ENCODE measurements at places on chromosomes 11 and 22.

GRCh38 chr11:117528097-117528721 is 200.6 kb downstream of the CEP164 start:
- peak; percentile 19 for DNase-seq

DNA sequence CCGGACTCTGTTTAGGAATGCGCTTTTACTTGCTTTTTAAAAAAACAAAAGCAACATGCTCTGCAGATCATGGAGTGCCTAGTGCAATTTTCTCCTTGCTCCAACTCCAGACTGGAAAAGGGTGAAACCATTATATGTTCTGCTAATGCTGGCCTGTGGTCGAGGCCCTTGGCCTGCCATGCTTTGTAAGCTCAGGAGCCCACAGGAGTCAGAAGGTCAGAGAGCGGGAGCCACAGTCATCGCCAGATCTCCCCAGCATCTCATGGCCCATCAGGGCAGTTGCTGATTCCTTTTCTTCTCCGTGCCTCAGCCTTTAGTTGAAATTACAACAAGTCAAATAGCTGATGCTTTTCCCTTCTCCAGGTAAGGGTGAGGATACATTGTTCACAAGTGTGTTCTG is 80.3 kb downstream of the DDIAS start:
- DNase-seq: no peak

DNA sequence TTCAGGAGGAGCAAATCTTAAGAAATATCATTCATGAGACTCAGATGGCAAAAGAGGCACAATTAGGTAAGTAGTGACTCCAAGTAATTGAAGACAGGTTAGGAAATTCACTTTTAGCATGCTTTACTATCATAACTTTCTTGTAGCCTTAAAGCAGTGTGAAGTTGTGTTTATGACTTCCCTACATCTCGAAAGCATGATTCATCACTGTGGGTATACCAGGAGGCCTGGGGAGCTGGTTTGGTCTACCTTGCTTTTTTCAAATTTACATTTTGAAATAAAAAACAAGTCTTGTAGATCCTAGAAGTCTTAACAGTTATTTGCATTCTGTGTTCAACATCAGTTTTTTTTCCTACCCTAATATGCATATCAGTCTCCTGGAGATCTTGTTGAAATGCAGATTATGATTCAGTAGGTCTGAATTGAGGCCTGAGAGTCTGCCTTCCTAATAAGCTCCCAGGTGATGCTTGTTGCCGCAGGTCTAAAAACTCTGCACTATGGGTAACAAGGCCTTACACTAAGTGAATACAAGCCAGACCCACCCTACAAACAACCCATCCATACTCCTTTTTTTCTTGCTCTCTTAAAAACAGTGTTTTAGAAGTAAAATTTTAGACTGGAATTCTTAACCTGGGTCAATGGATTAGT is 41.4 kb downstream of the TTC17 start:
- no peak for DNase-seq

- peak; percentile 77 for DNase-seq
Observed at GRCh38 chr11:107741044-107741823, 29.4 kb upstream of the SLN start.

- no peak for DNase-seq
Observed at GRCh38 chr22:37907036-37907954, 1.2 kb downstream of the MICALL1 start.

GRCh38 chr11:11416917-11417316 is 63.9 kb upstream of the CSNK2A3 start:
- DNase-seq: peak; percentile 92

Data from NB4 (cell line).